ENCODE measurements at places on chromosomes 4 and X.

GRCh38 chrX:25034889-25035288 lies 19.1 kb upstream of the ARX start:
- DNase-seq, result no peak

DNA sequence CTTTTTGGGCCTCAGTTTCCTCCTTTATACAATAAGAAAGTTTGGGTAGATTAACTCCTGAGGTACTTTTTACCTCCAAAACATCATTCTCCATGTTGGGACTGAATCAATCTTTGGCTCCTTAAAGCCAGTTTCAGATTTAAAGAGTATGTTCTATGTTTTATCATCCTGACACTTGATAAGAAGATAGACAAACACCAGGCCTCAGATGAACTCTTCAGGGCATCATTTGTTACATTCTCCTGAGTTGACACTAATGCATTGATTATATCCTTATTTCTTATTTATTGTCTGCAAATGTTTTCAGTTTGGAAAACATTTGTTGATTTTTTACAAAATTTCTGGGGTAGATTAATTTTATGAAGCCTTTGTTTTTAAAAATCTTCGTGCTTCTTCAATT lies 102.7 kb upstream of the CCSER1 start:
- DNase-seq, result no peak

GRCh38 chrX:101383679-101384205 lies 2.2 kb downstream of the BTK start:
- no peak for DNase-seq

- no peak for DNase-seq
These were observed 8.2 kb downstream of the ARHGAP4 start for GRCh38 chrX:153917869-153918268.

DNA sequence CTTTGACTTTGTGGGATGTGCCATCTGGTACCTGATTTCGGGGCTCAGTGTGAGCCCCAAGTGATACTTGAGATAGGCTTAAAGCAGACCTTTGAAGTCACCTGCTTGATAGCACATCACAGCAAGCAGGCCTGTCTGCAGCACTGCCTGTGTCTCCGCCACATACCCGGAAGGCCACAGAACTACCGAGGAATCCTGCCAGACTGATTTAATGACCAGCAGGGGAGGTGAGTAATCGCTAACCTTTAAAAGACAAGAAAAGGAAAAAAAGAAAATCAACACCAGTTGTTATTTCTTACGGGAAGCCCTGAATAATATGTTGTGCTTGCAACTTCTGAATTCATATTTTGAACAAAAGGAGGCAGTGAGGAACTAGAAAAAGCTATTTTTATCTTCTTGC lies 6.8 kb downstream of the PTCHD1 start:
- no peak for DNase-seq

DNA sequence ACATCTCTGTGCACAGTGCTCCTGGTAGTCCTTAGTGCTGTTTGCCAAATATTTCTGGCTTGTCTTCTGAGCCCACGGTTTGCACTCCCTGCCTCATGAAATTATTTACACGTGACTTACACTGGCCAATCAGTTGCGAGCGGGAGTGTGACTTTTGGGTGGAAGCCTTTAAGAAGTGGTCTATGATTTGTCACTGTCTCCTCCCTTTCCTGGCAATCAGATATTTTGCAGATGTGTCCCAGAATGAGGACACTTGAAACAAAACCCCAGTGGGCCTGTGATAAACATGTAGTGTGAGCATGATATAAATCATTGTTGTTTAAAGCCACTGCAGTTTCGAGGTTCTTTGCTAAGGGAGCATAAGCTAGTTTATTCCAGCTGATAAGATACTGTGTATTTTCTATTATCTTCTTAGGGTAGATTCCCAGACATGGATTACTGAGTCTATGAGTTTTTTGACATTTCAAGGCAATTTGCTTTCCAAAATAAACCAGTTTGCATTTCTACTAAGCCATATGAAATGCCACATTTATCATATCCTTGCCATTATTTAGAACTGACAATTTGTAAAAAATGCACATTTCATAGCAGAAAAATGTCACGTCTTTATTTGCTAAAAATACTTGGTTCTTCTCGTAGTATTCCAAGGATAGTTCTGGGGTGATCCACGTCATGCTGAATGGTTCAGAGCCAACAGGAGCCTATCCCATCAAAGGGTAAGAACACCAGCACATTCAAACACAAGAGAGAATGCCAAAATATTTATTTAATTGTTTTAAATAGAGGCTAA lies 12.0 kb downstream of the BST1 start:
- no peak for DNase-seq

DNA sequence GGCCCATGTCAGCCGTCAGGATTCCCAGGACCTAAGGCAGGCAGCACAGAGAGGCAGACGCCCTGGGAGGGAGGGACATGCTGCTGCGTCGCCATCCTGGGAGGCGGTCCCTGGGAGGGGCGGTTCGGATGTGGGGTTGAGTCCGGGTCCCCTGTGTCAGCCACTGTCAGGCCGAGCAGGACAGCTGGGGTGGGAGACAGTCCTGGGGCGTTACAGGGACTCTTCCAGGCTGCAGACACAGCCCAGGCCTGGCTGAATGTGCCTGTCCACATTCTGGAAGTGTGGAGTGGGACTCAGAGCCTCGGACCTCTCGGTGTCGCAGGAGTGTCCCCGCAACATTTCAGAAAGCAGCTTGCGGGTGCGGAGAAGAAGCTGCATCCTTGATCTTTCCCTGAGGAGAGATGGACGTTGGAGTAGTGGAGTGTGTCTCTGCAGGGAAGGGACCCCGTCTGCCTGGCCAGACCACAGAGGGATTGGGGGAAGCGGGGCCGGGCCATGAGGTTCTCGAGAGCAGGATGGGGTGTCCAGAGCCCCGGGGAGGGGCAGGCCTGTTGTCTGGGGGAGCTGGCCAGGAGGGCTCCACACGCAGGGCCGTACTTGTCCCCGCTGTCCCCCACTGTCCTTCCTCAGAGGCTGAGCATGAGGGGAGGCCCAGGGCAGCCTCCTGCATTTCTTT lies 6.1 kb downstream of the AKAP17A start:
- DNase-seq, result no peak

DNA sequence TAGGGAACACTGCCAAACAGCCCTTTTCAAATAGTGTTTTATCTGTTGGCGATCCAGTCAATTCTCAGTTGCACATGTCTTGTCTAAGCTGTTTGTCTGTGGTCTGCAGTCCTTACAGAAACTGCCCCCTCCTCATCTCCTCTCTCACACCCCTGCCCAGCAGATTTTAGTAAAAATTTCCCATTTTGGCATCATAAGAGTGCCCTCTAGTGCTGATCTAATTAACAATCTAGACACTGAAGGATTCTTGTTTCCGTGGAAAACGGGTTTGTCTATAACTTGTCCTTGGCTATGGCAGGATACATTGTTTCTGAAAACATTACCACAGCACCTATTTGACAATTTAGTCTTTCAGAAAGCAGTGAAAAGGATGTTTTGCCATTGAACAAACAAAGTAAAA lies 227.2 kb upstream of the MBNL3 start:
- DNase-seq, result no peak
